ENCODE measurements at places on chromosomes 7 and 10. TPM values are rescaled to one million over a fixed set of nuclear protein-coding genes. Genes with fewer than 3 reads are reported as not detected.

DNA sequence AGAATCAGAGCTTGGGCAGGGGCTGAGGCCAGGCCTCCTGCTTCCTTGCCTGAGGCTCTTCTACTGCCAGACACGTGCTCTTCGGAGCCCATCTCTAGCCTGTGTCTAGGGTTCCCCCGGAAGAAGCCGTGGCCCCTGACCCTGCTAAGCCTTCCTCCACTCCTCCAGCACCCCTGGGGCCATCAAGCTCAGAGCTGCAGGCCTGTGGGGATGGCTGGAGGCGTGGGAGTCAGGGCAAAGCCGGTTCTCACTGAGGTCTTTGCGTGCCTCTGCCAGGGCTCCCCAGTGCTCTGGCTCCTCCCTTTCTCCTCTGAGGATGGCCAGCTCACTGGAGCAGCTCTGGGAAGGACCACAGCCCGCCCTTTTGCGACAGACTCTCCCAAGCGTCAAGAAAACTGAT is 34.4 kb downstream of the GHRHR start:
- no peak for DNase-seq

Gene ZPBP
- 0.41 TPM for total RNA-seq

DNA sequence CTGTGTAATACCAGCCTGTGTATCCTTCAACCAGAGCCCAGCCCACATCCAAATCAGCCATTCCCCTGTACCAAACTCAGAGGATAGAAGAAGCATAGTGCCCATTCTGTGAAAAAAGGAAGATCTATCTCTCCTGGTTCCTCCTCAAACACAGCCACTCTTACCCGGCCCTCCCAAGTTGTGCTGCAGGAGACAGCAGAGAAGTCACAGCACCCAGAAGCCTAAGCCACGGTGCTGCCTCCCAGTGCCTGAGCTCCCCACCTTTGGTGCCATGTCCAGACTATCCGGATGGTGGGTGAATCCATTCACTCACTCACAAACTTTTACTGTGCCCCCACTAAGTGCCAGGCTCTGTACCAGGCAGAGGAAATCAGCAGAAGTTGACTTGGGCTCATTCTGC is 166.0 kb upstream of the ZMIZ1 start:
- no peak for DNase-seq

DNA sequence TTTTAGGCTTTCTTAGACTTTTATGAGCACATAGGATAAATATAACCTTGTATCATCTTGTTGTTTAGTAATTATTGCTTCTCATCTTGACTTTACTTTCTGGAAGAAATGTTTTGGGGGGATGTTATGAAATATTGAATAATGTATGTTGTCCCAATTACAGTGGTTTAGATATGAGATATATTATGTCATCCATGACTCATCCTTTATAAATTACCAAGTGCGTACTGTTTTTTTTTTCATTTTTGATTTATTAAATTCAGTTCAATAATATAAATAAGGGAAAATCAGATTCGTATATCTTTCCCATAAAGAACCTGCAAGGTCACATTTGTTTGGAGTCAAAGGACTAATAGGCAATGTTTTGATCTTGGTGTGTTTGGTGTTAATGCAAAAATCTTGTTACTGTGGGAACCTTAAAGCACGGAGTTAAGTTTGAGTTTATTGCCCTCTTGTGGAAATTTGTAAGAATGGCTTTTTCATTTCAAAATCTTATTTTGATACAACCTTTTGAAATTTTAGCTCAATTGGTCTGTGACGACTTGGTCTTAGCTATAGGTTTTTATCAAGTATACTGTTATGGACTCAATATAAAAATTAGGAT is 108.6 kb downstream of the SRI start:
- DNase-seq: peak; percentile 2

DNA sequence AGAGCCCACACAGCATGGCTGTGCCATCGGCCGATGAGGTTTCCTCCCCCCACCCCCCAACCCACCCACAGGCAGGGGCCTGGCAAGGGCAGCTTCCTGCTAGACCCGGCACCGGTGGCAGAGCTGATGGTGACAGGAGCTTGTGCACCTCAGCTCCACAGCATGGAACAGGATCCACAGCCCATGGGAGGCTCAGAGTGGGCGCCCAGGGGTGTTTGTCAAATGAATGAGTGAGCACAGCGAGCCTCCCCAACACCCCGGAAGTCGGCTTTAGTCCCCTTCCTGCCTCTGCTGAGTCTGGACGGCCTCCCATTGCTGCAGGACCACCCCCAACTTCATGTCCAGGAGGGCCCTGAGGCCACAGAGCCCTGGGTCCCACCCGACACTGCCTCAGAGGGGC is 68.9 kb downstream of the PDGFA start:
- no peak for DNase-seq

- DNase-seq: no peak
Measured at GRCh38 chr7:42720991-42721796, 190.7 kb downstream of the C7orf25 start.

DNA sequence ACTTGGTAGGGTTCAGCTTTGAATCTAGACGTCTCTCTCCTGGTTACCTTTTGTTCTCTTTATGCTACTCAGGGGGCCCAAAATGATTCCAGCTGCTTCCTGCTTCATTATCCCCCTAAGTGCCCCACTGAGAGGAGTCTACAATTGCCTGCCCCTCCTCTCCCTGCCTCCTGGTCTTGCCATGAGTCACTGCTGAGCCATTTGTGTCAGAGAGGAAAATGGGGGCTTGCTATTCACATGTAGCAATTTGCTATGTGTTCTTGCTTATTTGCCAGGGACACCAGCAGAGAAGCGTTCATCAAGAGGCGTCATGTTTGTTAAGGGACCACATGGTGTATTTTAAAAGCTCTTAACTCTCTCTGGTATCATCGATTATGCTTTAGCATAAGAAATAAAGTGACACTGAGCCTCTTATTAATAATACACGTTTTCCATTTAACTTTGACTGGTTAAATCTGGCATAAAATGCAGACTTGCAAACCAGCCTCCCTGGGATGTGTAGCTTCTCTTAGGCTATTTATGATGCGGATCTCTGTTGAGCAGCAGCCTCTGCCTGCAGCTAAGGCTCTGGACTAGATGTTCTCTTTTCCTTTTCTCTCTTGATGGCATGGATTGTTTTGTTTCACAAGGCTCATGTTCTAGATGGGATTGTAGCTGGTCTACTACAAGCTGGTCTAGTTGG is 239.3 kb downstream of the AUTS2 start:
- DNase-seq: no peak

GRCh38 chr7:134515569-134516468 is 11.5 kb upstream of the AKR1B10 start:
- DNase-seq: no peak

- no peak for DNase-seq
Measured at GRCh38 chr10:52226197-52226847, 87.8 kb upstream of the DKK1 start.

DNA sequence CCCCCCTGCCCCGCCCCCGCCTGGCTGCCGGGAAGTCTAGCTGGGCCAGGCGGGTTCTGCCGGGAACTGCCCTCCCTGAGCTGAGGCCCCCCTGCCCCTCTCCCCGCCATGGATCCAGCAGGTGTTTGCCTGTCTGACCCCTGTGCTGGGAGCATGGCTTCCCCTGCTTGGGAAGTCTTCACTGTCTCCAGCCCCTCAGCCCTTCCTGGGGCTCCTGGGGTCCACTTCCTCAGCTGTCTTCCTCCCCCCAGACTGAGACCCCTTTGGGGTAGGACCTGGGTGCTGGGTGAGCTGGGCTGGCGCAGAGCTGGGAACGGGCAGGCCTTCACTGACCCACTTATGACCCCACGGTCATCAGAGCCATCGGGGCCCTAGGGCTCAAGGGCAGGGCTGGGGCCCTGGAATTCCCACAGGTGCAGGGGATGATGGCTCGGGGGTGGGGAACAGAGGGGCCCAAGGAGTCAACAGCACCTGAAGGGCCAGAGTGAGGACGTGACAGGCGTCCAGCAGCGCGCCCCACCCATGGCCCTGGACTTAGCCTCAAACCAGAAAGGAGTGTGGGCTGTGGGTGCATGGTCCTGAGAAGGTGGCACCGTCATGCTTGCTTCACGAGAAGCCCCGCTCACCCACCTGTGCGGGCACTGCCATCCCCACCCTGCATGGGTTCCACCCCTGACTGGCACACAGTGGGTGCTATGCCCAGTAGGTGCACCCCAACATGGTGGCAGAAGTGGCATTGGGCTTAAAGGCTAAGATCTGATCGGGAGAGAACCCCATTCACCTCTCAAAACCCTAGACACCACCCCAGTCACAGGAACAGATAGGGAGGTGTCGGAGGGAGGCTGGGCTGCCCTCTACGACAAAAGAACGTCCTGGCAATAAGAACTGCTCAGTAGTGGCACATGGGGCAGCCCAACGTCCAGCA is 16.2 kb upstream of the TNRC18 start:
- DNase-seq: no peak

Gene SLC13A1
- total RNA-seq: not detected

DNA sequence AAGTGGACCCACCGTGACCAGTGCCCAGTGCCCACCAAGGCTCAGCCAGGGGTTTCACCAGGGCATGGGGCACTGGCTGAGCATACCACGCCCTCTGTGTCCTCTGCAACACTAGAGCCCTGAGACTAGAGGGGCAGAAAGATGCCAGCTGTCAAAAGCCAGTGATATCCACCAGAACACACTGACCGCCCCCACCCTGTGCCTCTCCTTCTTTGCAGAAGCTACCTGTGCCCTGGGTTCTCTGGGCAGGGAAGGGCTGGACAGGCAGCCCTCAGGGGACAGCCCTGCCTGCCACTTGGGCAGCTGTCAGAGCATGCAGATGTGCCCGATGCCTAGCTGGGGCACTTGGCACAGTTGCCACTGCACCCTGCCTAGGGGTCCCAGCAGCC is 494 bp downstream of the VSIR start:
- DNase-seq: no peak

DNA sequence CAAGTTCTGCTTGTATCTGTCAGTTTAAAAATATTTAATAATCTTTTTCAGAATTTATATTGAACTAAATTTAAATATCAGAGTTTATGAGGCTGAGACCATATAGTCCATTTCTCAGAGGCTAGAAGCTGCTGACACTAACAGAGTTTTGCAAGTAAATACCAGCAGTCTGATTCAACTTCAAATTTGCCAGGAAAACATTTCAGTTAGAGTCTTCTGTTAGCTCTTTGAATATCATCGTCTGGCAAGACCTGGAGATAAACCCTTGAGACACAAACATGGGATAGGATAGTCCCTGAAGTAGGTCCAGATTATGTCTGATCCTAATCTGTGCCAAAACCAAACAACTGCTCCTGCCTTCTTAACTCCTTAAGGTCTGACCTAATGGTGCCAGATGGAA is 472.8 kb upstream of the STEAP1 start:
- DNase-seq: no peak

Gene SLC12A9
- total RNA-seq: 18.3 TPM

GRCh38 chr7:55260676-55261385 is 104.3 kb upstream of the LANCL2 start:
- no peak for DNase-seq

- DNase-seq: no peak
Measured at GRCh38 chr7:112263519-112263918, 57.0 kb downstream of the ZNF277 start.

DNA sequence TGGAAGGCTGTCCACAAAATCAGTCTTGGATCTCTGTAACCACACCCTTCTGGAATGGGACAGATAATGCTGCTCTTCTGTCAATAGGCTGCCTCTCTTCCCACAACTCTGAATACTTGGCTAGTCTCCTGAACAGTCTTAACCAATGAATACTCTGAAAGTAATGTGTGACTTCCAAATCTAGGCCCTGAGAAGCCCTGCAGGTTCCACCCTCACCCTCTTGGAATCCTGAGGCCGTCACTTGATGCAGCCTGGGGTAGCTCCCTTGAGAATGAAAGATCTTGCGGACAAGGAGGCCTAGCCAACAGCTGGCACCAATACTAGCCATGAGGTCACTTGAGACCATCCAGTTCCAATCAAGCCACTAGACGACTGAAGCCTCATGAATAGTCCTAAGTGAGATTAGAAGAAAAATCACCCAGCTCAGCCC is 109.2 kb downstream of the ARHGAP12 start:
- DNase-seq: no peak

All from frontal cortex (tissue), 4 donors.